SJSA1 (cell line): ENCODE measurements at places on chromosomes 13 and 19. TPM values are rescaled to one million over a fixed set of nuclear protein-coding genes. Genes with fewer than 3 reads are reported as not detected.
A peak's percentile ranks its signal among the peaks of the same experiment; 100 is the strongest.

DNA sequence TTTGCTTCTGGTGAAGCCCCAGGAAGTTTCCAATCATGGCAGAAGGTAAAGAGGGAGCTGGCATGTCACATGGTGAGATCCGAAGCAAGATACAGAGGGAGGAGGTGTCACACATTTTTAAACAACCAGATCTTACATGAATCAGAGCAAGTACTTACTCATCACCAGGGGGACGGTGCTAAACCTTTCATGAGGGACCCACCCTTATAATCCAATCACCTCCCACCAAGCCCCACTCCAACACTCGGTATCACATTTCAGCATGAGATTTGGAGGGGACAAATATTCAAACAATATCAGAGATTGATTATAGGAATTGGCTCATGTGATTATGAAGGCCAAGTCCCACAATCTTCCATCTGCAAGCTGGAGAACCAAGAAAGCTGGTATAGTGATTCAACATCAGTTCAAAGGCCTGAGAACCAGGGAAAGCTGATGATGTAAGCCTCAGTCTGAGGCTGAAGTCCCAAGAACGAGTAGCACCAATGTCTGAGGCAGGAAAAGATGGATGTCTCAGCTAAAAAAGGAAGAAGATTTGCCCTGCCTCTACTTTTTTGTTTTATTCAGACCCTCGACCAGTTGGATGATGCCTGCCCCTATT is 58.6 kb upstream of the WDFY2 start:
- no peak overlapping the region for H3K4me3 ChIP-seq
- H3K27me3 ChIP-seq: no peaks in the 10 kb centered on the region
- H3K27ac ChIP-seq: no peak overlapping the region
- H3K4me1 ChIP-seq: no peaks in the 10 kb centered on the region; the same call in 1 of the 2 replicates
- no peak for DNase-seq

GRCh38 chr13:73772449-73773167 is 361.6 kb downstream of the KLF12 start:
- H3K4me3 ChIP-seq: no peak overlapping the region
- no peak for DNase-seq
- no peaks in the 10 kb centered on the region for H3K27me3 ChIP-seq
- no peaks in the 10 kb centered on the region for H3K4me1 ChIP-seq
- no peak overlapping the region for H3K27ac ChIP-seq

GRCh38 chr13:97492684-97493371 is 58.9 kb downstream of the RAP2A start:
- DNase-seq: no peak
- no peaks in the 10 kb centered on the region for H3K36me3 ChIP-seq
- no peak overlapping the region for H3K4me3 ChIP-seq
- H3K4me1 ChIP-seq: no peaks in the 10 kb centered on the region

DNA sequence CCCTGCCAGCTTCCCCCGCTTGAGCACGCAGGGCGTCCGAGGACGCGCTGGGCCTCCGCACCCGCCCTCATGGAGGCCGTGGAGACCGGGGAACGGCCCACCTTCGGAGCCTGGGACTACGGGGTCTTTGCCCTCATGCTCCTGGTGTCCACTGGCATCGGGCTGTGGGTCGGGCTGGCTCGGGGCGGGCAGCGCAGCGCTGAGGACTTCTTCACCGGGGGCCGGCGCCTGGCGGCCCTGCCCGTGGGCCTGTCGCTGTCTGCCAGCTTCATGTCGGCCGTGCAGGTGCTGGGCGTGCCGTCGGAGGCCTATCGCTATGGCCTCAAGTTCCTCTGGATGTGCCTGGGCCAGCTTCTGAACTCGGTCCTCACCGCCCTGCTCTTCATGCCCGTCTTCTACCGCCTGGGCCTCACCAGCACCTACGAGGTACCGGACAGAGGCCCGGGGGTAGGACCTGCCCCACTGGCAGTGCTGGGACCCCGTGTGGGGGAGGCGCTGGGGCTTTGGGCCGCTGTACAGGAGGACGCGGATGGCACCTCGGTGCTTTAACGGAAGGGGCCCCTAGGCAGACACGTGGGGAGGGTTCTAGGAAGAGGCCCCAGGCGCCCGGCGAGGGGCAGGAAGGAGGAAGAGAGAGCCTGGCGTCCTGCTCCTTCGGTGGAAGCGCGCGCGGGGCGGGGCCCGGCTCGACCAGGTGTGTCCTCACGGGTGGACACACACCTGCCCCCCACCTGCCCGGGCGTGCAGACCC is 681 bp downstream of the SLC5A5 start:
- H3K27me3 ChIP-seq: peaks cover 52% of the 10 kb centered on the region
- DNase-seq: no peak
- no peak overlapping the region for H3K4me3 ChIP-seq
- no peaks in the 10 kb centered on the region for H3K4me1 ChIP-seq
- no peak overlapping the region for H3K27ac ChIP-seq

GRCh38 chr19:43625918-43626579 is 6.6 kb upstream of the ZNF428 start:
- peaks cover 11% of the 10 kb centered on the region; the same call in 1 of the 2 replicates for H3K27me3 ChIP-seq
- no peak for DNase-seq
- no peaks in the 10 kb centered on the region for H3K4me1 ChIP-seq
- no peaks in the 10 kb centered on the region for H3K36me3 ChIP-seq

GRCh38 chr19:53237114-53237777 is 17.4 kb downstream of the ZNF677 start:
- no peaks in the 10 kb centered on the region for H3K36me3 ChIP-seq
- H3K4me1 ChIP-seq: no peaks in the 10 kb centered on the region
- no peak overlapping the region for H3K4me3 ChIP-seq

- DNase-seq: no peak
- peaks cover 9% of the 10 kb centered on the region; the same call in 1 of the 2 replicates for H3K36me3 ChIP-seq
- peaks cover 6% of the 10 kb centered on the region for H3K27me3 ChIP-seq
- no peak overlapping the region for H3K4me3 ChIP-seq
- 0 out of 2 replicates have a peak, but pooled peaks cover 6% of the 10 kb centered on the region for H3K4me1 ChIP-seq
These were observed 166.4 kb upstream of the RNF113B start for GRCh38 chr13:98343461-98343860.

GRCh38 chr13:33509642-33510229 is 224.2 kb upstream of the STARD13 start:
- H3K27ac ChIP-seq: no peak overlapping the region
- H3K4me1 ChIP-seq: peaks cover 10% of the 10 kb centered on the region
- no peaks in the 10 kb centered on the region for H3K36me3 ChIP-seq
- no peak overlapping the region for H3K4me3 ChIP-seq
- DNase-seq: no peak

GRCh38 chr13:36918246-36919131 is 1.5 kb downstream of the SMAD9 start:
- peak overlapping the region; percentile 51 for H3K4me3 ChIP-seq
- no peaks in the 10 kb centered on the region for H3K27me3 ChIP-seq
- H3K27ac ChIP-seq: peak overlapping the region; percentile 93
- DNase-seq: no peak

GRCh38 chr19:13979244-13979615 is 26.9 kb downstream of the RFX1 start:
- no peak for DNase-seq
- no peaks in the 10 kb centered on the region for H3K27me3 ChIP-seq
- peaks cover 4% of the 10 kb centered on the region; the same call in 1 of the 2 replicates for H3K36me3 ChIP-seq
- H3K4me3 ChIP-seq: no peak overlapping the region
- no peak overlapping the region for H3K27ac ChIP-seq

Gene KLC3
- 0.37 TPM in 1 of 2 replicates, not detected in the other for total RNA-seq
